ENCODE measurements at places on chromosomes 2 and 18.

- DNase-seq, result no peak
Measured at GRCh38 chr2:165895974-165896373, 57.6 kb downstream of the TTC21B start.

GRCh38 chr18:12403601-12404506 lies 3.9 kb upstream of the PRELID3A start:
- no peak for DNase-seq

DNA sequence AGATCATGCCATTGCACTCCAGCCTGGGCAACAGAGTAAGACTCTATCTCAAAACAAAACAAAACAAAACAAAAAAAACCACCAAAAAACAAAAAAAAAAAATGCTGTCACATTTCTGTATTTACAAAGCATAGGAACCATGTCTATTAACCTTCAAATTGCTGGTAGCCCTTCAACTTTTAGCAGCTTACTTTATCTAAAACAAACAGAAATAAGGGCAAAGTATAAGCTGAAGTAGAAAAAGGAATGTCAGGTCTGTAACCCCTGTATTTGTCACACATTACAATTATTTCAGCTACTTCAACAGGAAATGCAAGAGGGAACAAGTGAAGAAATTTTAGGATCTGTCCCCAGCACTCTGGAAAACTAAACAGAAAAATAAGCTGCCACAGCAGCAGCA lies 25.4 kb downstream of the TYMS start:
- no peak for DNase-seq

DNA sequence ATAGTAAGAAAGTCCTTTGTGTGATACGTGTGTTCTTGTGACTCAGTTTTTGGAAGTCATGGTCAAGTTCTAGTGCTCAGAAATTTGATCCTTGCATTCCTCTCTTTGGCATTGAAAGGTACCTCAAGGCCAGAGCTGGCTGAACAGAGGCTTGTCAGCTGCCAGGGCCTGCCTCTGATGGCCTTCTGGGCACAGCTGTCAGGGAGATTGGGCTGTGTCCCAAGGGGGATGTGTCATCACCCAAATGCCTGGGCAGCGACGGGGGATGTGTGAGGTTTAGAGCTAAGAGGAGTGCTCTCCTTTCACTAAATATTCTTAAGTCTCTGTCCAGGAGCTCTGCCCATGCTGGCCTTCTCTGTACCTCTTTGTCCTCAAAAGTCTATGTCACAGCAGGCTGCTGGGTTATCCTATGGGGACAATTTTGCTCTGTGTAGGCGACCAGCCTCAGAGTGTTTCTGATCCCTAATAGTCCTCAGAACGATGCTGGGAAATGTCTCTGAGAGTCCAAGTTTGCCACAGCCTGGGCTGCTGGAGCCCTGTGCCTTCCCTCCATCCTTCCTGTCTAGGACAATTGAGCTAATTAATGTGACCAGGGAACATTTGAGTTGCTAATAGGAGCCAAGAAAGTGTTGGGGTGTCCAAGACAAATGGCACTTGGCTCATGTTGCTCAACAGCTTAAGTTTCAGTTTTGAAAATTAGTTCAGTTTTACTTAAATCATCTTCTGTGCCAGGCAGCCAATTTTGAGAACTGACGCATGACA lies 115.4 kb upstream of the ZNF521 start:
- peak; percentile 68 for DNase-seq

DNA sequence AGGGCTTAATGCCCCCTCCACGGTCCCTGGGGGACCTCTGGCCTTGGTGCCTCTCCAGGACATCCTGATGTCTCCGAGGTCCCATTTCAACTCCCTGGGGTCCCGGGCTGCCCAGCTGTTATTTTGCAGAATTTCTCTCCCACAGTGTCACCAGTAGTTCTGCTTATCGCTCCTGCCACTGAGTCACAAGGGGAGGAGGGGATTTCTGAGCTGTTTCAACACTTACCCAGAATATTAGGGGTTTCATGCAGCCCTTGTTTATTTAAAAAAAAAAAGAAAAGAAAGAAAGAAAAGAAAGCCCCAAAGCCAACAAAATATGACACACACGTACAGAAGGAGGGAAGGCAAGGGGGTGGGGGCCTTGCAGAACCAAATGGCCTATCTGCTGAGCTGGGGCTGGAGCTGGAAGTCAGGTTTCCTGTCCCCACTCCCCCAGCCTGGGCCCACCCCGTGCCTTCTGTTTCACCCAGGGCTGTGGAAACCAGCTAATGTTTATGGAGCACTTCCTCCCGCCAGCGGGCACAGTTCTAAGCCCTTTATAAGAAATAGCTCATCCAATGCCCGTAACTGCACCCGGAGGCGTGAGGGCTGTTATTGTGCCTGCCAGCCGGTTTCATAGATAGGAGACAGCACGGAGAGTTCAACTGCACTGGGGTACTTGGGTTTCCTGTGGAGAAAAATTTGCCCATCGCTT lies 8.4 kb upstream of the ARID5A start:
- peak; percentile 85 for DNase-seq

- no peak for DNase-seq
Measured at GRCh38 chr2:124025171-124025580, at the start of gene CNTNAP5. Gene CNTNAP5, plus strand, starts transcription at chr2:124025287. Its CDS starts 364 bp downstream, at chr2:124025651.

All from right atrium auricular region (tissue), 2 donors.